ENCODE measurements at places on chromosomes 6 and 20.

DNA sequence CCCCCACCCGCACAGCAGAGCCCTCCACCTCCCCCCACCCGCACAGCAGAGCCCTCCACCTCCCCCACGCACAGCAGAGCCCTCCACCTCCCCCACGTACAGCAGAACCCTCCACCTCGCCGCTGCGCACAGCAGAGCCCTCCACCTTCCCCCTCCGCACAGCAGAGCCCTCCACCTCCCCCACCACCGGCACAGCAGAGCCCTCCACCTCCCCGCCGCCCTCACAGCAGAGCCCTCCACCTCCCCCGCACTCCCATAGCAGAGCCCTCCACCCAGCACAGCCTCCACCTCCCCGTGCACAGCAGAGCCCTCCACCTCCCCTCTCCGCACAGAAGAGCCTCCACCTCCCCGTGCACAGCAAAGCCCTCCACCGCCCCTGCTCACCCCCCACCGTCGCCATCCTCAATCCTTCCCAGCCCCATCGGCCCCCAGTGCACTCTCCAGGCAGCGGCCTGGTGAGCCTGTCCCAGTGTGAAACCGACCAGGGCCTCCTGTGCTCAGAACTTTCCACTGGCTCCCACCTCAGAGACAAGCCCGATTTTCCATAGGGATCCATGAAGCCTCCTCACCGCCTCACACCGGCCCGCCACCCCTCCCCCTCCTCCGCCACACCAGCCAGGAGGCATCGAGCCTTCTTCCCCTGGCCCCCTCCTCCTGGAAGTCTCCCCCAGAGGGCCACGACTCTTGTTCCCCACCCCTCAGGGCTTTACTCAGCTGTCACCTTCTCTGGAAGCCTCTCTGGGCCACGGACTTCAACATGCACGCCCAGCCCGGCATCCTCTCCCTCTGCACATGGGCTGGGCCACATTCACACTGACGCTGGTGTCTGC is 347.1 kb downstream of the ZFAND3 start:
- DNase-seq: no peak

DNA sequence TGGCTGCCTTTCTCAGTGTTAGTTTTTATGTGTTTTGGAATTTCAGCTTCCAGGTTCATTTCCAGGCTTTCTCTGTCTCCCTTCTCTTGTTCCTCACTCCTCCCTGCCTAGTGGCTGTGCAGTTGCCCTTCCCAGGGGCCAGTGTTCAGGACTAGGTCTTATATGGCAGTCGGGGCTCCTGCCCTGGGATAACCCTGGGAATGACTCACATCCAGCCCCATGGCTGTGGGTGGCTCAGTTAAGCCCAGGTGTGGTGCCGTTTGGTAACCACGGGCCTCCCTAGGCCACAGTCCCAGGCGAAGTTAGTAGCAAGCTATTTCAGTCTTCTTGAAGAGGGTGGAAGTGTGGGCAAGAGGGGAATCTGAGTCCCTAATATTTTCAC is 57.4 kb upstream of the DDR1 start:
- no peak for DNase-seq

DNA sequence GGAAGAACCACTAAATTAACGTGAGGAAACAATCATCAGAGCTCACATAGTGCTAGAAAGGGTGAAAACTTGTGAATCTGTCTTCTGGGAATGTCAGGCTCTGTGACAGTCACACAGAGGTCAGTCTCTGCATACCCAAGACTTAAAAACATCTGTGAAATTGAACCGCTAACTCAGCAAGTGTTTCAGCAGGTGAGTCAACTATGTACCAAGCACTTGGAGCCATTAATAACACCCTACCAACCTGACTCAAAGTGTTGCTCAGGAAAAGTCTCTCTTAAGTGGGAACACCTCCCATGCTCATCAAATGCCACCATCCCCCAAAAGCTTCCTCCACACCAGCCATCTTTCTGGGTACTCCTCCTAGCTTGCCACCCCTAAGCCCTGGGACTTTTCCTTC is 92.3 kb upstream of the CARMIL1 start:
- DNase-seq: no peak

GRCh38 chr6:142985281-142985680 is 40.3 kb upstream of the HIVEP2 start:
- no peak for DNase-seq

DNA sequence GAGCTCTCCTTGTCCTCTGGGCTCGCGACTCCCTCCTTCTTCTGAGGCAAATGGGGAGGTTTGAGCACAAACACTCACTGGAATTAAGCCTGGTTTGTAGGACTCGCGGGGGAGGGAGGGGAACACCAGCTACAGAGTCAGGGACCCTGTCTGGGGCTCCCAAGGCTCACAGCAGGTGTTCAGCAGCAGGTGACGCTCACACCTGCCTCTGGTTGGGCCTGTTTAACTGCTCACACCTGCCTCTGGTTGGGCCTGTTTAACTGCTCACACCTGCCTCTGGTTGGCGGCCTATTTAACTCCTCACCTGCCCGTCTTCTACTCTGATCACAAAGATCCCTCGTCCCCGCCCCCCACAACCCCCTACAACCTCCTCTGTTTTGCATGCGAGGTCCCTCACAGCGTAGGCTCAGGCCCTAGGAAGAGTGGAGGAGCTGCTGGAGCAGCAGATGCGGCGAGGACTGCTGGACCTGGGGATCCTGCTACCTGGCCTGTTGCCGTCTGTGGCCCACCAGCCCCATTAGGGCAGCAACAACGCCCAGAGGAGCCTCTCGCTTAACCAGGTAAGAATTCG is 181.9 kb downstream of the ERMARD start:
- peak; percentile 70 for DNase-seq

All from SHP77 (cell line).